Activated CD4-positive, alpha-beta T cell treated with anti-CD3 and anti-CD28 coated beads, Interleukin-2, amount 10 ng/mL, durations not matched to agents 24 days and 14 days (primary cell): ENCODE measurements at places on chromosomes 1 and 21.

- no peak for DNase-seq
Observed at GRCh38 chr1:186633116-186633515, 47.1 kb downstream of the PTGS2 start.

DNA sequence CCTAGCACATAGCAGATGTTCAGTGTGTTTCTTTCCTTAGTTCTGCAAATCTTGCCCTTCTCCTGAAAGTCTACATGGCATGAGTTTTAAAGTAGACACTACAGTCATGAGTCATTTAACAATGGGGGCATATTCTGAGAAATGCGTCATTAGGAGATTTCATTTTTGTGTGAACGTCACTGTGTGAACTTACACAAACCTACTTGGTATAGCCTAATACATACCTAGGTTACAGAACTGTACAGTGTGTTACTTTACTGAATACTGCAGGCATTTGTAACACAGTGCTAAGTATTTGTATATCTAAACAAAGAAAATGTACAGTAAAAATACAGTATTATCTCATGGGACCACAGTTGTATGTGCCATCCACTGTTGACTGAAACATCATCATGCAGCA, 10.0 kb downstream of the TTF2 start:
- no peak for DNase-seq

DNA sequence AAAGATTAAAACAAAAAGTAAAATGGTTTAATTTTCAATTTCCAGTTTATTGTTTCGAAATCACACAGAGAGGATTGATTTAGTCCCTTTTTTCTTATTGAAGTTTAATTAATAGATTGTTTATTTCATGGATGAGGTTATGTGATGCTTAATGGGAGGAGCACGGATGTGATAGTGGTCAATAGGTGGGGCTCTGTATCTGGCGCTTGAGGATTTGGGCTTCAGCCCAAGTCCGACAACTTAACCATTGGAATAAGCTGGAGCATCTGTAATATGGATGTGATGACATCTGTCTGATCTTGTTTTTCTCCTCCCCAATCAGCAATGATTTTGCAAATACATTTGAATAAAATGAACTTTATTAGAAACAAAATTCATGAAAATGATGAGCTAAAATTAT, 169.2 kb downstream of the LYPLAL1 start:
- no peak for DNase-seq

DNA sequence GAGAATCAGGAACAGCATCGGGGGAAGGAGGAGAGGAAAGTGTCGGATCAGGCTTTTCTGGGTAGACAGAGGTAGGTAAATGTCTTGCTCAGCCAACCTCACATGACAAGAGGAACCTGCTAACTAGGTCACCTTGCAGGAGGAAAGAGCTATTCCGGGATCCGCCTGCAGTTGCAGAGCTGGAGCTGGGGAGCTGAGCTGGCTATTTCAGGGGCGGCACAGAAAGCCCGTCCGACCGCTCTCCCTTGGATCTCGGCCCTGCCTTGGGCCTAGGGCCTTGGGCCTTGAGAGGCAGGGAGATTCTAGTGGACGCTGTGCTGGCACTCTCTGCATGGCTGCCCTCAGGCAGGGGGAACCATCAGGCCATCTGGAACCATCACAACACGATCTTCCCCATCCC, 56.5 kb upstream of the CTPS1 start:
- DNase-seq = no peak

DNA sequence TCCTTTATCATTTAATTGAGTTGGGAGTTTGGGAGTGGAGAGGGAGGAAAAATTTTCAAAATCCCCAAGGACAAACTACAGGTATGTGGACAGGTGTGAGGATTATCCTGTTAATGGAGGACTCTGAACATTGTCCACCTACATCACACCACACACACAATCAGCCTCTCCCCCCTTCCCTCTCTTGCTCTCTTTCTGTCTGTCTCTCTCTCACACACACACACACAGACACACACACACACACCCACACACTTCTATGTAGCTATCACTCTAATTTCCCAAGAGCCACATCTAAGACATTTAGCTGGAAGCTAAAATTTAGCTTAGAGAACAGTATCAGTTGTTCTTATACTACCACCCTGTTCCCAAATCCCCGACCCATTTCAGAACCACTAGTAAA, 1.5 kb downstream of the S100A8 start:
- DNase-seq = no peak

GRCh38 chr1:217274416-217274815, 356.5 kb downstream of the GPATCH2 start:
- no peak for DNase-seq

- peak; percentile 34 for DNase-seq
Observed at GRCh38 chr1:178931858-178932551, 61.1 kb upstream of the ANGPTL1 start.

DNA sequence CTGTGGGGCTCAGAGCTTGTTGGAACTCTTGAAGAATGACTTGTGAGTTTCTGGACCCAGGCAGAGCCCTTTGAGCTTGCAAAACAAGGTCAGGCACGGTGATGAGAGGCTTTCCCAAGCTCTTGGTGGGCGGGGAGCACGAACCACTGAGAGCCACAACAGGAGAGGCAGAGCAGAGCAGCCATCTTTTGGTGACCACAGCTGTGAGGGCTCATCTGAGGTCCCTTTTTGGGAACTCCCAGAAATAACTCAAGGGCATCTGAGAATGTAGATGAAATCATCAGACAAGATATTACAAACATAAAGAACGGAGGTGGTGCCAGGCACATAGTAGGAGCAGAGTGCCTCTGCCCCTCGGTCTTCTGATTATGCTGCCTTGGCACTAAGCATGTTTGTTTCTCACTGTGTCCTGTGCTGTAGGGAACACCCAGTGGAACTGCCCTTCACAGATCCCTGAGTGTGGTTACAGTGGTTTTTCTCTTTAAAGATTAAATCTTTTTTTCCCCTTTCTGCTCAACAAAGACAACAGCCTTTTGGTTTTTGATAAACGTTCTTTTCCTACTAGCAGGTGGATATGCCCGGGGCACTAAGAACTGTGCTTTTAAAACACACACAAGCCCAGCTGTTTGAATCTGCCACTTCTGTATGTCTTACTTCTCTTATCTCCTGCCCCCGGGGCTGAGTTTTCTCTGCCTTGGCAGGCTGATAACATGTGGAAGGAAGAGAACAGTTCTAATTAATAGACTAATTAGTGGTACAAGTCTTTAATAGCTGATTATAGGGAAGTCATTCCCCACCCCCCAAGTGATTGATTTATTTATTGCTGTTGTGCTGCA, 37.7 kb downstream of the CD34 start:
- peak; percentile 83 for DNase-seq

GRCh38 chr1:171258429-171258828, 10.1 kb downstream of the FMO1 start:
- DNase-seq = no peak

GRCh38 chr1:149845416-149845815, 54.0 kb upstream of the BOLA1 start:
- DNase-seq = peak; percentile 62

DNA sequence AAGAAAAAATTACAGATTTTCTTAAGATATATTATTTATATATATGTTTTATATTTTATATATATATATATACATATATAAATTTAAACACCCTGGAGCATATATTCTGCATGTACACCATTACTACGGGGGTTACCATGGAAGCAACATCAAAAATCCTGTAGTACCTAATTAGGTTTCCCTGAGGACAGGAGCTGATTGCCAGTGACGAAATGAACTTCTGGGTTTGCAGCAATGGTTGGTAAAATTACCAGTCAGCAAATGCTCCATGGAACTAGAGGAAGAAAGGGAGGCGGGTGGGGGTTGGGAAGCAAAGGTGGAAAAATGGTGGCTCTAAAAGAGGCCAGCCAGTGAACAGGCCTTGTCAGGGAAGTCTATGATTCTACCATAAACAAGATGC, 89.5 kb downstream of the KCNN3 start:
- no peak for DNase-seq

DNA sequence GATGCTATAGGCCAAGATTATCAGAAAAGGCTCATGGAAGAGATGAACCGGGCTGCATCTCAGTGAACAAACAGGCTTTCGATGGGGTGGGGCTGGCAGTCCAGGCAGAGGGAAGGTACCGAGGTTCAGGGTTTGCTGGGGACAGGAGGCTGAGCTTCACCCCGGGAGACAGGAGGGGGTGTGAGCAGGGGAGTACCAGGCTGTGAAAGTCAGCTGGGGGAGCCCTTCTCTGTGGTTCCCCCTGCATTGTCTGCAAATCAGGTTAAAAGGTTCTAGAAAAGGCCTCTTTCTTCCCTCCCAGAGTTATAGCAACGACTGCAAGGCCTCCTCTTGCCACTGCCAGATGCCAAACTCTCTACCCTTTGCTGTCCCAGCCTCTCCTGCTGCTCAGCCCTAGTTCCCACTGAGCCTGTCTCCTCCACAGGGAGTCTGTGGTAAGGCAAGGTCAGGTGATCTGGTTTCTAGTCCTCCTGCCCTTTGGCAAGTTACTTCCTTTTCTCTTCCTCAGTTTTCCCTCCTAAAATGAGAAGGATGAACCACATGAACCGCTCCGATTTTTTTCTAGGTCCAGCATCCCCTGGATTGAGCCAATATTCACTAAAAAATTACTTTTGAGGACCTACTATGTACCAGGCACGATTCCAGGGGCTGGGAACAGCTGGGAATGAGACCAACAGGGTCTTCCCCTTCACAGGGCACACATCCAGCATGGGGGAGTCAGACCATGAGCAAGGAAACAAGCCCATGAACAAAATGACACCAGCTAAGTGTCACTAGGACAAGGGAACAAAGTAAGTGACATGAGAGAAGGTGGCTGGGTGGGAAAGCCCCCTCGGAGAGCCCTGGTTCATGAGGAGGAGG, 7.2 kb downstream of the LAD1 start:
- no peak for DNase-seq

DNA sequence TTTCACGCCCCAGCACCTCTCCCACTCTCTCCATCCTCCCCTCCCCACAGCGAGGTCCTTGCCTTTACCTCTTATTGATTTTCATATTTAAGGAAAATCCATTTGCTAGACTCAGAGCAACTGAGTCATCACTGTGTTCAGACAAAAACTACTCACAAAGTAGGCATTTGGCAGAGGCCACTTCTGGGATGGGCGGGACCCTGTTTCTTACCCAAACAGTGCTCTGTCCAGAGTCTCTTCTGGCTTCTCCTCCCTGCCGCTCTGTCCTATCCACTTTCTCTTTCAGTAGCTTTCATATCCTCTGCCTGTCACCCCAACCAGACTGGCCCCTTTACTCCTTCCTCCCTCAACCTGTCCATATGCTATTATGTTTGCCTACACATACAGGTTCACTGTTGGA, 2.4 kb upstream of the NAV1 start:
- no peak for DNase-seq

GRCh38 chr1:157091186-157091585, 8.4 kb downstream of the ETV3L start:
- no peak for DNase-seq

- no peak for DNase-seq
Observed at GRCh38 chr1:104921525-104921924, 1171.8 kb downstream of the AMY1C start.

DNA sequence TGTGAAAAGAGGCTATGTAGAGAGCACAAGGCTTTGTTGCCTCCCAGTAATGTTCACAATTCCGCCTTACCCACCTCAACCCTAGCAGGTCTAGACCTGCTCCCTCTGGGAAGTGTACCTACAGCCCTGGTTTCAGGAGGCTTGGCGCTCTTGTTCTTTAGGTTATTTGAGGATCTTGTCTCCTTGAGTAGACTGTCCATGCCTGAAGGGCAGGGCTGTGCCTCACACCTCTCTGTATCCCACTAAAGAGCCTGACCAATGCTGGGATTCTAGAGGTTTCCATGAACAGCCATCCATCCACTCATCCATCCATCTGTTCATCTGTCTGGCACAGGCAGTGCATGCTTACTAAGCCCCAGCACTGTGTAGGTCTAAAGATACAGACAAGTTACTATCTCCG, 1.0 kb downstream of the RAB7B start:
- DNase-seq = no peak

DNA sequence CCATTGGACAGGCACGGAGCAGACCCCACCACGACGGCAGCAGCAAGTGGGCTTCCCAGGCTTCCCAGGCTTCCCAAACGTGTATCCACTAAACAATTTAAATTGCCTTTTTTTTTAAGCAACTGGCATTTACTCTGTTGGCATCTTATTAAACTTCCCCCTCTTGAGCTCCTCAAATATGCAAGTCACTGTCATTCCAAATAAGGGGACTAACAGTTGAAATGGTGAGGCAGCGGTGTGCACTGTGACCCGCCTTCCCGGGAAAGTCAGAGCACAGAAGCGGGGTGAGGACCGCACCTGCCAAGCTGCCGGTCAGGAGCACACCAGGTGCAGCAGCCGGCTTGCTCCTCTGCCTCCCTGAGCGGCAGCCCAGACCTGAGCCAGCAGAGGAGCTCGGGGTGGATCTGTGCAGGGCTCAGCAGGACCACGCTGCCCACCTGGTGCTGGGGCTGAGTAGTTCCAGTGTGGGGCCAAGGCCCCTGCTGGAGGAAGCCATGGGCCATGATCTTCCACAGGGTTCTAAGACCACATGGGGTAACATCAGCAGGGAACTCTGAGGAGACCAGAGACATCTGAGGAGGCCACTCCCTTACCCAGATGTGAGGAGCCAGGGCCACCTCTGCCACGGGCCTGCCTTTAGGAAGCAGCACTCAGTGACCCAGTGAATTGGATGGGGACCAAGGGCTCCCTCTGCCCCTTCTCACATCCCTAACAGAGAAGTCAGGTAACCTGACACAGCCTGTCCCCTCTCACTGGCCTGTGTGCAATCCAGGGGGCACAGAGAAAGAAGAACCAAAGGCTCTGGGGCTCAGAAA, 245.4 kb downstream of the NPHP4 start:
- no peak for DNase-seq

- DNase-seq = no peak
Observed at GRCh38 chr21:37660709-37661108, 255.5 kb downstream of the KCNJ6 start.

DNA sequence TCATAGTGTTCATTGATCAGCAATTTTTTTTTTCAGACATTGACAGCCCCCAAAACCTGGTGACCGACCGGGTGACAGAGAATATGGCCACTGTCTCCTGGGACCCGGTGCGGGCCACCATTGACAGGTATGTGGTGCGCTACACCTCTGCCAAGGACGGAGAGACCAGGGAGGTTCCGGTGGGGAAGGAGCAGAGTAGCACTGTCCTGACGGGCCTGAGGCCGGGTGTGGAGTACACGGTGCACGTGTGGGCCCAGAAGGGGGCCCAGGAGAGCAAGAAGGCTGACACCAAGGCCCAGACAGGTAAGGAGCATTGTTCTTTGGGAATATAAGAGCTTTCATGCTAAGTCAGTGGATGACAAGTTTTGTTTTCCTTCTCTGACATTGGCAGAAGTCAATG, 49.3 kb downstream of the TNN start:
- DNase-seq = no peak

- DNase-seq = no peak
Observed at GRCh38 chr21:15264084-15264665, 199.4 kb upstream of the NRIP1 start.

- DNase-seq = no peak
Observed at GRCh38 chr1:219422811-219423598, 189.9 kb downstream of the ZC3H11B start.

GRCh38 chr1:181255270-181255929, 166.9 kb downstream of the IER5 start:
- DNase-seq = no peak
